ENCODE measurements at places on chromosomes 7 and 10.
A peak's percentile ranks its signal among the peaks of the same experiment; 100 is the strongest.

DNA sequence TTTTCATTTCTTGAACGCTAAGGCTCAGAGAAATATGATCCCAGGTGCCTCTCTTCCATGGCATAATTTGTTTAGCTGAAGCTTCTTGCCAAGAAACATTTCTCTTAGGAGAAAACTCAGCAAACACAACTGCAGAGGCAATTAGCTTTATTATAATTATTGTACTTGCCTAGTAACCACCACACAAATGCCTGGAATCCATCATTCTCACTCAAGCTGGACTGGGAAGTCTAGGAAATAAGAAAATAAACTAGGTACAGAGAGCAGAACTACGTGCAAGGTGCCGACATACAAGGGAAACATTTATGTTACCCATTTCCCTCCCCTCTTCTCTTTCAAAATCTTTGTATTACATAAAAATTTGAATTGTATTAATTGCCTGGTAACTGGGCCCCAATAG lies 15.1 kb downstream of the SLC35B4 start:
- no peak for DNase-seq

- DNase-seq, result no peak
Observed at GRCh38 chr10:103124420-103125096, 68.5 kb downstream of the NT5C2 start.

GRCh38 chr10:79430936-79431335 lies 14.5 kb downstream of the ZCCHC24 start:
- DNase-seq, result no peak

GRCh38 chr7:37320848-37321468 lies 127.7 kb downstream of the ELMO1 start:
- DNase-seq, result no peak

DNA sequence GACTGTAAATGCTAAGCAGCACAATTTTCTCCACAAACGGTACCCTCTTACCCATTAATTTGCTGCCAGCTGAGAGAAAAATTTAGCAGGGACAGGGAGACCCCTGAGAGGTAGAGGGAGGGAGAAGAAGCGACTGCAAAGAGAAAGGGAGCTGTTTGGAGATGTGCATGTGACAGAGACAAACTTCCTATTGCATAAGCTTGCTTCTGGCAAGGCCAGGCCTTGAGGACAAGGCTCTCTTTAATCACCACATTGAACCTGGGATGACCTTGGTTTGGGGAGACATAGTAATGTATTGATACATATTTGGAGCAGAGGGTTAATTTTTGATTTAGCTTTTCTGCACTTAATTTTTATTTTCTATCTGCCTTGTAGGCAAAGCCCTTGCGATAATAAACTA lies 31.1 kb upstream of the HIBADH start:
- peak; percentile 61 for DNase-seq

- no peak for DNase-seq
Observed at GRCh38 chr7:39609113-39609934, 14.0 kb upstream of the RALA start.

GRCh38 chr7:55509322-55509721 lies 63.0 kb downstream of the VOPP1 start:
- peak; percentile 54 for DNase-seq

GRCh38 chr7:21071561-21072501 lies 285.1 kb upstream of the SP8 start:
- no peak for DNase-seq

DNA sequence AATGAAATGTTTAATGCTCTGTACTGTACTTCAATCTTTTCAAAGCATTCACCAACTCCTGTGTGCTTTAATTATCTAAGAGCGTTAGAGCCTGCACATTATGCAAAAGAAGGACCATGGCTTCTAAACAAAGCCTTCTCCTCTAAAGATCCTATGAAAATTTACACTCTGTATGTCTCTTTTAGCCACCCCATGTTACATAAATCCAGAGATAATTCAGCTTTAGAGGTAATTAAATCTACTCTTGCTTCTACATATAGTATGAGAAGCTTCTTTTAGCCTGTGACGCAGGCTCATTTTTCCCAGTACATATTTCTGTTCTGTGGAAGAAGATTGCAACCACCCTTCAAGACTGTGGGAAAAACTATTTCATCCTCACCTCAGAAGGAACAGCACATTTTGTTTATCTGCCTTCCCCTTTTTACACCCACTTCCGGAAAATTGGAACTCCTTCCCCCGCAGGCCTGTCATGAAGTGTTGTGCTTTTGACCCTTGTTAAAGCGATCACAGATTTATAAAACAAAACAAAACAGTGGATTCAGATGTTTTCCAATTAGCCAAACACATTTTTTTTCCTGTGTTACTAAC lies 8.1 kb upstream of the TAS2R16 start:
- DNase-seq, result no peak

DNA sequence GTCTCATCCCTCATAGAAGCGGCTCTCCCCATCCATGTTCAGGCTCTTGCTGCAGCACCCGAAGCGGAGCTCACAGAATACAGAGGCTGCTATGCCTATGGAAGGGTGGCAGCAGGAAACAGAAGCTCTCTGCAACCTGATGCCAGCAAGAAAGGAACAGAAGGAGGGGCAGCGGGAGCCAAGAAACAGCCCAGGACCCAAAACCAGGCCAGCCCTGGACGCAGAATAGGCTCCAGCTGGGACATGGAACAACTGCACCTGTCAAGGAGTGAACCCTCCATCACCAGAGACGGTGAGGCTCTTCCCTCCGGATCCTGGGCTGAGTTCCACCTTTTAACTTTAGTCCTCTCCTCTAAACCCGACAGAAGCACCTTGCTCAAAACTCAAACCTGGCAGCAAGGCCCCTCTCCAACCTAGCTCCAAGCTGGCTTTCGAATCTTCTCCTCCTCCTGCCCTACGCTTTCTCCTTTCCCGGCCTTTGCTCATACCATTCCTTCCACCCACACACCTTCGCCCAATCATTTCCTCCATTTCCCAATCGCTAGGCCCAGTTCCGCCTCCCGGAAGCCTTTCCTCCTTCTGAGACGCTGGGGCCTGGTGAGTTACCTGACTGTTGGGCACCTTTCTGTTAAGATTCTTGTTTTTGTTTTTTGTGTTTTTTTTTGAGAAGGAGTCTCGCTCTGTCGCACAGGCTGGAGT lies 122.8 kb upstream of the ZNF92 start:
- no peak for DNase-seq

DNA sequence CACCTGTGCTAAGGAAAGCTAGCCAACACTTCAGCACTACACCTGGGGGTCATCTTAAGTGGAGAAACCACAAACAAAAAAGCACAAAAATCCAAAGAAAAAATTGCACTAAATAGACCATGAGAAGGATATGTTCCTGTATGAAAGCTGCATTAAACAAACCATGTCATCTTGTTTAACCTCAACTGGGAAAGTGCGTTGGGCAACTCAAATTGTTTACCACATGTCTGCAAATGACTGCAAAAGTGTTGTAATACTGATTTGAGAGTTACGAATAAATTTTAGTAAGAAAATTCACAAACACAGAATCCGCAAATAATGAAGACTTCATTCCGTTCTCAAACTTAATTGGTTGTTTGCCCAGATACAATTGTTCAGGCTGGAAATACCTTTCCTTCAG lies 111.9 kb upstream of the EGFR start:
- DNase-seq, result no peak

DNA sequence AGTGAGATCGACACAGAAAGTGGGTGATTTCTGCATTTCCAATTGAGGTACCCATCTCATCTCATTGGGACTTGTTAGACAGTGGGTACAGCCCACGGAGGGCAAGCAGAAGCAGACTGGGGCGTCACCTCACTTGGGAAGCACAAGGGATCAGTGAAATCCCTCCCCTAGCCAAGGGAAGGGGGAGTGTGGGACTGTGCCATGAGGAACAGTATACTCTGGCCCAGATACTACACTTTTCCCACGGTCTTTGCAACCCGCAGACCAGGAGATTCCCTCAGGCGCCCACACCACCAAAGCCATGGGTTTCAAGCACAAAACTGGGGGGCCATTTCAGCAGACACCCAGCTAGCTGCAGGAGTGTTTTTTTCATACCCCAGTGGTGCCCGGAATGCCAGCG lies 99.8 kb downstream of the ODAD2 start:
- DNase-seq, result no peak

GRCh38 chr10:43287056-43288007 lies 20.5 kb upstream of the RASGEF1A start:
- no peak for DNase-seq

DNA sequence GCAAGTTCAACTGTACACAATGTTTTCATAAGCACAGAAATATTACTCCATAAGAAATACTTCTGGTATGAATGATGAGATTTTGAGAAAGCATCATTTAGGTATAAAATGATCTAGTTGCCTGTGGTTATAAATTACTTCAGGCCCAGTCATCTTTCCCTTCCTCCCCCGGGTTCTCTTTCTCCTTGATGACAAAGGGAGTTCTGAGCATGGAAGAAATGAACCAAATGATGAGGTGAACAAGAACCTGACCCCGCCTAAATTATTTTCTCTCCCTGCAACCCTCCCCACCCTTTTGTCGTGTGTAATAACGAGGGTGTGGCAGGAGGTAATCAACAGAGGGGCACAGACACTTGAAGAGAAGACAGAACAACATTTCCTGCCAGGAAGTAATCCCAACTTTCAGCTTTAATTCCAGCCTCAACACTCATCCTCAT lies 319.6 kb upstream of the SP8 start:
- no peak for DNase-seq

DNA sequence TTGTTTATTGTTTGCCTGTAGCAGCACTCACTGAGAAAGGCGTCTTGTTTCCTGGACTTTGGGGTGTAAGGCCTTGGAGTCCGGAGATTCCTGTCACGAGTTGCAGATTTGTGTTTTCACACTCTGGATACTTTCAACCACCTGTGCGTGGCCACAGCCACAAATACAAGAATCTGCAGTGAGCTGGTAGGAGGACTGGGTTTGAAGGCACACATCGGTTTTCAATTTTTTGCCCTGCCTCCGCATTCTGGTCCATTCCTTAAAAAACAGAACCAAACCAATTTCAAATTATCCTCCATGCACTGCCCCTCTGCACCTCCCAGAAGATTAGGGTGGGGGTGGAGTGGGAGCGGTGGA lies 619 bp downstream of the EXOC4 start:
- peak; percentile 35 for DNase-seq

DNA sequence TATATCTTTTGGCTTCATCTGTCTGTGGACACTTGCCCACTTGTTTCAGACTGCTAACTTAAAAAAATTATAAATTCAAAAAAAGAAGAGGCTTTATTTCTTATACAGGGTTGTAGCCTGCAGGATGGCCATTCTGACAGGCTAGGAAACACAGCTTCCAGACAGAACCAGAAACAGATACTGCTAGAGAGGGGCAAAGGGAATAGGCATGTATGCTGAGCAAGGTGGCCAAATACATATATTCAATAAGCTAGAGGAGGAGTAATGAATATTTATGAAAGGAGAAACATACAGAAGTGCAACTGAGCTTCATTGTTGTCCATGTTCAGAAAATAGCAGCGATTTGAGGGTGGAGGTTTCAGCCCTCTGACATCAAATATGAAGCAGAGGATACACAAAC lies 22.0 kb upstream of the MAGI2 start:
- no peak for DNase-seq

GRCh38 chr10:58299580-58299979 lies 30.6 kb downstream of the CISD1 start:
- DNase-seq, result peak; percentile 51

- no peak for DNase-seq
Observed at GRCh38 chr10:84499846-84500245, 171.5 kb downstream of the CCSER2 start.

DNA sequence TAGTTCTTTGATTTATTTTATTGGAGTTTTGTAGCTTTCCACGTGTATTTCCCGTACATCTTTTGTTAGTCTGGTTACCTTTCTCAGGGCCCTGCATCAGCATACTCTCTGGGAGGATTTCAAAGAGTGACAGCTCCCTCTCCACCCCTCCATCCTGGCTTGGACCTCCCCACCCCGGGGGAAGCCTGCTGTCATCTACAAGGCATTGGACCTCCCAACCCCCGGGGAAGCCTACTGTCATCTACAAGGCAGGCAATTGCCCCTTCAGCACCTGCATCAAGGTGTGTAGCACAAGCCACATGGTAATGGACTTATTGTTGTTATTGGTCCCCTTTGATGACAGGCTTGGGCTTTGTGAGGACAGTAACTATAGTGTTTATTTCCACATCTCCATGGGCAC lies 390.1 kb downstream of the TCERG1L start:
- no peak for DNase-seq

GRCh38 chr7:156039971-156040677 lies 227.9 kb upstream of the SHH start:
- no peak for DNase-seq

- no peak for DNase-seq
Observed at GRCh38 chr10:56085406-56086122, 275.5 kb downstream of the ZWINT start.

GRCh38 chr10:102819054-102819453 lies 18.2 kb downstream of the CYP17A1 start:
- peak; percentile 41 for DNase-seq

DNA sequence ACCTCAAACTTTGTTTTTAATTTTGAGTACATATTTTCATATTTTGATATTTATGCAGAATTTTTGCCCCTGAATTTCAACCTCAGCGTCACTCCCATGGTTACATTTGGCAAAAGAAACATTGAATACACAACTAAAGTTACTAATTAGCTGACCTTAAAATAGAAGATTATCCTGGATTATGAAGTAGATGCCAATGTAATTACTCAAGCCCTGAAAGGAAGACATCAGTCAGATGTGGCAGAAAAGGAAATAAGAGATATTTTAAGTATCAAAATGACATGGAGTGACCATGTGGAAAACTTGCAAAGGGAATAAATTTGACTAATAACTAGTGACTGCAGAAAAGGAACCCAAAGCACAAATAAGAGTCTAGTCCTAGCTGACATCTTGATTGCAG lies 701.3 kb upstream of the KCND2 start:
- no peak for DNase-seq

DNA sequence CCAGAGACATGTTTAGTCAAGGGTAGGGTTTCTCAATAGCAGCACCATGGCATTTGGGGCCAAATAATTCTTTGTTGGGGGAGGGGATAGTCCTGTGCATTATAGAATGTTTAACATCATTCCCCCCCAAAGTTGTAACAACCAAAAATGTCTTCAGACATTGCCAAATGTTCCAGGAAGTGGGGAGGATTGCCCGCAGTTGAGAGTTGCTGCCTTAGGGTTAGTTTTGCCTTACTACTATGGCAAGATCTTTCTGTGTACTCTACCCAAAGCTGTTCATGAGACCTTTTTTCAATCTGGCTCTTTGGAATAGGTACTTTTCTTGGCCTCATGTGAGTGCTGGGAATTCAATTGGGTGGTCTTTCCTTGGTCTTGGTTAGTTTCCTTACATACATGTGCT lies 34.1 kb downstream of the SAMD8 start:
- no peak for DNase-seq

GRCh38 chr7:24024276-24025068 lies 259.5 kb upstream of the NPY start:
- DNase-seq, result no peak
